Activated naive CD8-positive, alpha-beta T cell treated with anti-CD3 and anti-CD28 coated beads, Interleukin-2, amount 50 U/mL, for 16 hours (primary cell): ENCODE measurements at places on chromosomes 1 and 21.

- DNase-seq = no peak
Measured at GRCh38 chr21:38814126-38815059, 8.7 kb downstream of the ETS2 start.

GRCh38 chr1:200520735-200521134, 99.8 kb downstream of the KIF14 start:
- DNase-seq = no peak

GRCh38 chr21:27799861-27800260, 833.0 kb upstream of the ADAMTS5 start:
- DNase-seq = no peak

- DNase-seq = no peak
Measured at GRCh38 chr1:228177721-228178710, 12.4 kb downstream of the IBA57 start.

DNA sequence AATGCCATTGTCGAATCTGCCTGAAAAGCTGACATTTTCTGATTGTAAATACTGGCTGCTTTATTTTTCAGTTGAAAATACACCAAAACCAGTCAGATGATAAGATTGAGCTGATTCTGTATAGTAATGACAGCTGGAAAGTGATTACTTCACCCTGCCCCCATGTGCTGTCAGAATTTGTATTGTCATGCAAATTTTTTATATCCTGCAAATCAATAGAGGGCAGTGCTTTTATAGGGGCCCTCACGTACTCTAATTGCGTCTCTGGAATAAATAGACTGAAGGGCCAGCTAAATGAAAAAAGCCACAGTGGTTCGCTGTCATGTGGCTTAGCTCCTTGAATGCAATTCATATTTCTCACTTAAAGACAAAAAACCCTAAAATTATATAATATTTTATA, 208.6 kb downstream of the LHX8 start:
- DNase-seq = no peak

DNA sequence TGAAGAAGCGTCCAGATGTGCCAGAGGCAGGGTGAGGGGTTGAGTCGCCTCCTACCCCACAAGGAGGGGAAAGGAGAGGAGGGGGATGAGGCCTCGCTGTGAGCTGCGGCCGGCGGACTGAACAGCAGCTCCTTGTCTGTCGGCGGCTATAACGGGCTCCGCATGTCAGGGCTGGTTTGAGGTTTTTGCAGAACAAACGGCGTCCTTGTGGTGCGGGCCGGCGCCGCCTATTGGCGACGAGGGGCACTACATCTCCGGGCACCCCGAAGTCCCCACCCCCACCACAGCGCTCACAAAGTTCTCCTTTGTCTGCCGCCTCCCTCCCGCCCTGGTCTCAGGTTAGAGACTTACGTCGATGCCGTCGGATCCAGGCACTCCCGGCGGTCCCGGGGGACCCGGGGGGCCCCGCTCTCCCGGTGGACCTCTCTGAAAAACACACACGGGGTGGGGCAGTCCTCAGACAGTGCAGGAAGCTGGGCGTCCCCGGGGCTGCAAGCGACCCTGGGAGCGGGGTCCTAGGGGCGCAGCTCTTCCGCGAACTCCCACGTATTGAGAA, 1.8 kb downstream of the COL9A2 start:
- DNase-seq = peak; percentile 64

DNA sequence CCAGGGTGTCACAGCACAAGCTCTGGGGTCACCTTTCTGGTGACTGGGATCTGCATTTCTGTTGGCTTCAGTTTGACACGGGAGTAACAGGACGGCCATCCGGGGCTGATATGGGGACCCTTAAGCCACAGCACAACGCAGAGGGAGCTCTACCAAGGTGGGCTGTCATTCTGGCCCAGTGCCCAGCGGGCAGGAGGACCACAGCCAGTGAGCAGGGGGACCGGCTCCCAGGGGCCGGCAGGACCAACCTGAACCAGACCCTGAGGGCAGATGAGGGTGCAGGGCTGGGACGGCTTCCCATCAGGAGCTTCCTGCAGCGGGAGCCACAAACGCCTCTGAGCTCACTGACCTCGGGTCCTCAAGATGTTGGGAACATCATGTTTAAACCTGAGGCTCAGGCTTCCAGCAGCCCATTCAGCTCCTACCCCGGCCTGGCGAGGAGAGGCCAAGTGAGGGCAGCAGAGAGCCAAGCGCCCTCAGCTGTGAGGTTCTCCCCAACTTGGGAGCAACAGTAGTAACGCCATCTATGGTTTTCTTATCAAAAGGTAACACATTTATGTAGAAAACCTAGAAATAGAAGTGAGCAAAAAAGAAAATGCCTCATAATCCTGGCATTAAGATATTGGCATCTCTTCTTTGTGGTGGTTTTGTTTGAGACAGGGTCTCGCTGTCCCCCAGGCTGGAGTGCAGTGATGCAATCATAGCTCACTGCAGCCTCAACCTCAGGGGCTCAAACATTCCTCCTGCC, 26.8 kb downstream of the TMEM201 start:
- no peak for DNase-seq

- DNase-seq = no peak
Measured at GRCh38 chr1:209598227-209598626, 14.7 kb downstream of the CAMK1G start.

- no peak for DNase-seq
Measured at GRCh38 chr1:226881515-226882185, 11.2 kb downstream of the PSEN2 start.
